Neuronal stem cell (in vitro differentiated cells): ENCODE measurements at places on chromosomes 4 and X.

DNA sequence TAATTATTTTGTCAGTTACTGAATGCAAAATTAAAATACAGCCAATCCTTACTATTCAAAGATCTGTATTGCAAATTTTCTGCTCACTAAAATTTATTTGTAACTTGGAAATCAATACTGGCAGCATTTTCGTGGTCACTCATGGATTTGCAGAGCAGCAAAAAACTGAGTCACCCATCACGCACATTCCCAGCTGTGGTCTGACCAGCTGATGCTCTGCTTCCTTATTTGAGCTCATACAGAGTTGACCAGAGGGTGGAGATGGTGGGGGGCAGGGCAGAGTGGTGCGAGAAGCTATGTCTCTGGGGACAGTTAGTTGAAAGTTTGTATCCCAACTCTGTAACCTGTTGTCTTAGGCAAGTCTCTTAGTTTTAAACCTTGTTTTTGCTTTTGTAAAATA, 214.8 kb downstream of the SPCS3 start:
- H3K4me3 ChIP-seq = no peak overlapping the region
- no peaks in the 10 kb centered on the region for H3K4me1 ChIP-seq
- no peak overlapping the region for H3K27ac ChIP-seq
- H3K36me3 ChIP-seq = no peaks in the 10 kb centered on the region

DNA sequence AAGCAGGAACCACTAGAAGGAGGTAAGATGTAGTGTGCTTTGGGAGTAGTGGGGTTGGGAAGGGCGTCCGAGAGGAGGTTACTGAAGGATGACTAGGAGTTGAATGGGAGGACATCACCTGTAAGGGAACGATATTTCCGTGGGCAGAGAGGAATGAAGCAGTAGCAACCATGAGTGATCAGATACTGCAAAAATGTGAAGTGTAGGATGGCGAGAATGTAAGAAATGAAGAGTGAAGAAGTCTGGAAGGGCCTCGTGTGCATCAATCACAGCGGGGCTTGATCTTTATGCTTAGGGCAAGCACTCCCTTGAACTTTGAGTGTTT, 594 bp downstream of the MSMO1 start:
- peak overlapping the region; percentile 28 for H3K27ac ChIP-seq
- H3K27me3 ChIP-seq = no peaks in the 10 kb centered on the region
- DNase-seq = no peak
- peak overlapping the region; percentile 99 for H3K4me3 ChIP-seq
- peaks cover 49% of the 10 kb centered on the region for H3K36me3 ChIP-seq

- H3K27me3 ChIP-seq = no peaks in the 10 kb centered on the region
- H3K4me3 ChIP-seq = no peak overlapping the region
- H3K27ac ChIP-seq = no peak overlapping the region
- H3K4me1 ChIP-seq = peaks cover 10% of the 10 kb centered on the region
- DNase-seq = no peak
Measured at GRCh38 chrX:153731117-153731844, 6.6 kb downstream of the ABCD1 start.

DNA sequence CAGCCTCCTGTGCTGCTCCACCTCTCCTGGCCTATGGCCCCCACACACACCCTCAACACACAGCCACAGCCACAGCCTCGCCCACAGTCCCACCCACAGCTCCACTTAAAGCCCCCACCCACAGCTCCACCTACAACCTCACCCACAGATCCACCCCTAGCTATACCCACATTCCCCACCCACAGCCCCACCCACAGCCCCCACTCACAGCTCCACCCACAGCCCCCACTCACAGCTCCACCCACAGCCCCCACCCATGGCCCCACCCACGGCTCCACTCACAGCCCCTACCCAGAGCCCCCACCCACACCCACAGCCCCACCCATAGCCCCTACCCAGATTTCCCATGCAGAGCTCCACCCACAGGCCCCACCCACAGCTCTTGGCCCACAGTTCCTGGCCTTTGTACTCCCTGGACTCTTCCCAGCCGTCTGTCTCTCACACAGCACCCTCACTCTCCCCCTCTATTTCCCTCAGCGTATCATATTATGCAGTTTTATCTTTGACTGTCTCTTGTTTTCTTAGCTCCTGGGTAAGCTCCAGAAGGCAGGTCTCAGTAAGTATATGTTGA, 322.5 kb downstream of the EVC2 start:
- DNase-seq = no peak
- no peak overlapping the region for H3K4me3 ChIP-seq
- H3K4me1 ChIP-seq = no peaks in the 10 kb centered on the region
- H3K27ac ChIP-seq = no peak overlapping the region
- no peaks in the 10 kb centered on the region for H3K36me3 ChIP-seq

- H3K27me3 ChIP-seq = no peaks in the 10 kb centered on the region
- no peaks in the 10 kb centered on the region for H3K36me3 ChIP-seq
- no peak overlapping the region for H3K4me3 ChIP-seq
- H3K4me1 ChIP-seq = no peaks in the 10 kb centered on the region
- H3K27ac ChIP-seq = no peak overlapping the region
Measured at GRCh38 chrX:123206176-123206575, 22.1 kb downstream of the GRIA3 start.

DNA sequence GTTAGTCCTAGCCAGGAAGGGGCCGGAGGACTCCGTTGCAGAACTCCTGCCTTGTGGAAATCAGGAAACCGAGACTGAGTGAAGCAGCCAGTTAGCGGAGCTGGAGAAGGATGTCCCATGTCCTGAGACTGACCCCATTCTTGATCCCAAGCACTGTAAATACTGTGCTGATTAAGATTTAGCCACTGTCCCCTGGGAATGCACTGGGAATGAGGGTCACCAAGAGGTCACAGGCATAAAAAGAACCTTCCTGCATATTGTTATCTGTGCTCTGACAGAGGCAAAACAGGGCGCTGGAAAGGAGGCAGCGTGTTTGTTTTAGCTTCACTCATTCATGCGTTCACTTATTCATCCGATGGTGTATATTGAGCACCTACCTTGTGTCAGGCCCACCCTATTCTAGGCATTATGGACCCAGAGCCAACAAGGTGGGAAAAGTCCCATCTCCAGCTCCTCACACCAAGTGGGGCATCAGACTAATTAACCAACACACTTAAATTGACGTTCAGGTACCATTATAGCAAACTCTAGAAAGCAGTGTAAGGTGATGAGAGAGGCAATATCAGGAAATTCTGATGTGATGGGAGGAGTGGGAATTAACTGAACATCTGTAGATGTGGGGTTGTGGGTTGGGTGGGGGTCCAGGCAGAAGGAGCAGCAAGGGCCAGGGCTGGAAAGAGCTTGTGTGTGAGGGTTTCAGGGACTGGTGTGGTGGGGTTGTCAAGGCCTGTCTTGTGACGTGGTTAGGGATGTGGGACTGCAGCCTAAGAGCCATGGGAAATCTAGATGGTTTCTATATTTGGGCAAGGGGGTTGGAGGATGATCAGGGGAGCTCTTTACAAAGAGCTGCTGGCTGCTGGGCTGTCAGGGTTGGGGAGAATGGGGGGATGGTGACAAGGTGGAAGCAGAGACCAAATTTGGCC, 10.6 kb upstream of the SLC2A9 start:
- no peaks in the 10 kb centered on the region for H3K27me3 ChIP-seq
- peaks cover 11% of the 10 kb centered on the region for H3K4me1 ChIP-seq
- H3K36me3 ChIP-seq = no peaks in the 10 kb centered on the region
- H3K4me3 ChIP-seq = no peak overlapping the region
- DNase-seq = no peak

DNA sequence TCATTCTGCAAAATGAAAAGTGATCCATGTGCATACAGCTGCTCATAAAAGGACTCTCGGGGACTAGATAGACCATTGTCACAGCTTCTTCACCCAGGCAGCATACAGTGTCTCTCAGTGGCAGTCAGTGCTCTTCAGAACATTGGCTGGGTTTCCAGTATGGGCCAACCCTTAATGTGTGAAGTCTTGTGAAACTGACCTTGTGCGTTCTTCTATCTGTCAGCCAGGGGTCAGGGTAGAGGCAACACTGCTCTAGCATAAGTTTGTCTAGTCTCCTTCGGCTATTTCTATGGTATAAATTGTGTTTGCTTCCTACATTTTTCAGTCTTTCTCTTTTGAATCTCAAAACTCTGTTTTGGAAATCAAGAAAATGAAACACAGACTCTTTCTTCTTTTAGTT, 37.0 kb upstream of the SMIM31 start:
- no peaks in the 10 kb centered on the region for H3K36me3 ChIP-seq
- H3K4me1 ChIP-seq = no peaks in the 10 kb centered on the region

DNA sequence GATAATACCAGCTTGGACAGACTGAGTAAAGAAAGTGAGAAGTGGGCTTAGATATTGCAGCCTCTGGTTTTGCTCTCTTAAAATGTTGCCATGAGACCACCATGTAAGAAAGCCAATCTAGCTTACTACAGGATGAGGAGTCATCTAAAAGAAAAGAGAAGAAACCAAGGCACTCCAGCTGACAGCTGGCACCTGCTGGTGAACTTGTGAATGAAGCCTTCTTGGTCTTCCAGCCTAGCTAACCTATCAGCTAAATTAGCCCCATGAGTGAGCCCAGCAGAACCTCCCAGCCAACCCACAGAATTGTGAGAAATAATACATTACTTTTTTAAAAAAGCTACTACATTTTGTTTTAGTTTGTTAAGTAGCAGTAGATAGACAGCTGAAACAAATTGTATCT, 154.5 kb upstream of the QRFPR start:
- H3K36me3 ChIP-seq = no peaks in the 10 kb centered on the region
- no peak overlapping the region for H3K4me3 ChIP-seq
- DNase-seq = no peak
- no peaks in the 10 kb centered on the region for H3K4me1 ChIP-seq

DNA sequence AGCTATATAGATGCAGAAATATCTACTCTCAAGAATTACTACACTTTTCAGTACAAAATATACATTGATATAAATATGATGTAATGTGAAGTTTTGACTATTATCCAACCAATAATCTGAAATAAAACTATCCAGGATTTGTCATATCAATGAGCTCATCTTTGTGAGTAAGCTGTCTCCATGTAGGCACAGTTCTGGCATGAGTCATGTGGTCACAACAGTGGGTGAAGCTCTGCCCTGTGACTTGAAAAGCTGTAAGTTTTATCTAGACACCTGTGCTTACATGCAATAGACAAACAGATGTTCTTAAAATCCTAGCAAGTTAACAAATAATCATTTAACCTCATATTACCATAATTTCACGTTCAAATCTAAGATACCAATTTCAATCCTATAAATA, 192.7 kb downstream of the GABRG1 start:
- H3K4me3 ChIP-seq = no peak overlapping the region
- no peak overlapping the region for H3K27ac ChIP-seq
- no peaks in the 10 kb centered on the region for H3K27me3 ChIP-seq

- no peak overlapping the region for H3K27ac ChIP-seq
- H3K36me3 ChIP-seq = peaks cover 28% of the 10 kb centered on the region
- no peak for DNase-seq
- H3K27me3 ChIP-seq = no peaks in the 10 kb centered on the region
- H3K4me1 ChIP-seq = peaks cover 2% of the 10 kb centered on the region
- no peak overlapping the region for H3K4me3 ChIP-seq
Measured at GRCh38 chr4:152784490-152785350, 5.0 kb downstream of the ARFIP1 start.

- H3K36me3 ChIP-seq = no peaks in the 10 kb centered on the region
- H3K27ac ChIP-seq = no peak overlapping the region
- no peak for DNase-seq
Measured at GRCh38 chrX:43866423-43866822, 15.8 kb downstream of the MAOB start.

- H3K36me3 ChIP-seq = no peaks in the 10 kb centered on the region
- no peak for DNase-seq
- no peak overlapping the region for H3K27ac ChIP-seq
- H3K4me1 ChIP-seq = no peaks in the 10 kb centered on the region
- no peak overlapping the region for H3K4me3 ChIP-seq
Measured at GRCh38 chrX:42536286-42536685, 241.7 kb downstream of the PPP1R2C start.

GRCh38 chr4:63036159-63036866, 1372.9 kb downstream of the TECRL start:
- no peaks in the 10 kb centered on the region for H3K27me3 ChIP-seq
- no peaks in the 10 kb centered on the region for H3K36me3 ChIP-seq
- DNase-seq = no peak
- H3K4me1 ChIP-seq = no peaks in the 10 kb centered on the region
- H3K4me3 ChIP-seq = no peak overlapping the region

DNA sequence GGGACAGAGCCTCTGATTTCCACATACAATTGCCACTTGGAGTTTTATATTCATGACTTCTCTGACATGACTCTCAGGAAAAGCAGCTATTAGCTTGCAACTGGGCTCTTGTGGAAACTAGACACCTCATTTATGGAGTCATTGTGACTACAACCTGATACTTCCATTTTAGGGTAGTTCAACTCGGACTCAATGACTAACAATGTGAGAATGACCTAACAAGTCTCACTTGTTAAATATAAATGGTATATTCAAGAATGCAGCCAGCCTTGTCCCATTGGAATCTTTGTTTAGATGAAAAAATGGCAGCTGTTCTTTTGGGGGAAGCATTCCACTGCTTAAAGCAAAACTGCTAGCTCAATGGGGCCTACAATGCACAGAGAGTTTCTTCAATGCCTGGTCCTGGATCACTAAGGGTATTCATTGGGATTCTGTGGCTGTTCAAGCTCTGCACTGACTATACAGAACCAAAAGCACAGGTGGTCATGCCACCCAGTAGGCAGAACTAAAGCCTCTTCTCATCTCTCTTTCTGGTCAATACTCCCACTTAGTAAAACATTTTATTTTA, 36.5 kb upstream of the GLRA3 start:
- no peak for DNase-seq
- no peaks in the 10 kb centered on the region for H3K27me3 ChIP-seq
- H3K36me3 ChIP-seq = no peaks in the 10 kb centered on the region
- H3K4me3 ChIP-seq = no peak overlapping the region

DNA sequence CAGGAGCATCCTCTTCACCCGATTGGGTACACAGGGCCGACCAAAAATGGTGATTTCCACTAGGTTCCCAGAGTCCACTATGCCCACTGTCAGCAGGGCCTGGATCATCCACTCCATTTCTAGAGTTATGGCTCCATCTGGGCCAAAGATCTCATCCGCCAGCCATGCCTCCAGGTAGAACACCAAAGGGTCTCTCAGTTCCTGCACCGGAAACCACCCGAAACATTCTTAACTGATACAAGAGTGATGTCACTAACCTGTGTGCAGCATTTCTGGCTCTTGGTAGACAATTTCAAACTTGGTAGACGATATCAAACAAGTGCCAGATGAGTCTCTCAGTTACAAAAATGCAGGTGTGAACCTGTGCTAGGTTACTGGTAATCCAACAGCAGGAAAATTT, 306.1 kb downstream of the BCOR start:
- no peaks in the 10 kb centered on the region for H3K27me3 ChIP-seq
- no peak overlapping the region for H3K4me3 ChIP-seq
- no peaks in the 10 kb centered on the region for H3K36me3 ChIP-seq
- DNase-seq = no peak

GRCh38 chrX:99266255-99266654, 1143.8 kb downstream of the PCDH19 start:
- no peaks in the 10 kb centered on the region for H3K27me3 ChIP-seq
- H3K4me1 ChIP-seq = no peaks in the 10 kb centered on the region
- H3K27ac ChIP-seq = no peak overlapping the region
- no peak overlapping the region for H3K4me3 ChIP-seq
- DNase-seq = no peak
